ENCODE measurements at places on chromosomes 6 and 20. TPM values are rescaled to one million over a fixed set of nuclear protein-coding genes. Genes with fewer than 3 reads are reported as not detected.

GRCh38 chr6:36023996-36024795 lies at the start of gene SLC26A8:
Gene SLC26A8 (minus strand): TSS chr6:36024641. CDS start chr6:36019707, 4,934 bp downstream.
- H3K36me3 ChIP-seq = no peaks in the 10 kb centered on the region
- H3K4me1 ChIP-seq = peaks cover 11% of the 10 kb centered on the region
- no peak within 1 kb of the TSS for H3K27ac ChIP-seq
- no peak for DNase-seq
- no peak within 1 kb of the TSS for H3K4me3 ChIP-seq

GRCh38 chr6:51024126-51024525 lies 205.5 kb downstream of the TFAP2B start:
- H3K4me3 ChIP-seq = no peak overlapping the region
- DNase-seq = no peak
- H3K27ac ChIP-seq = no peak overlapping the region
- no peaks in the 10 kb centered on the region for H3K4me1 ChIP-seq

GRCh38 chr20:63911176-63911575 lies 16.2 kb downstream of the DNAJC5 start:
- H3K27me3 ChIP-seq = no peaks in the 10 kb centered on the region
- H3K36me3 ChIP-seq = no peaks in the 10 kb centered on the region
- H3K4me1 ChIP-seq = peaks cover 49% of the 10 kb centered on the region
- DNase-seq = peak; percentile 47
- no peak overlapping the region for H3K4me3 ChIP-seq
- H3K27ac ChIP-seq = no peak overlapping the region

GRCh38 chr6:147839708-147840610 lies 331.5 kb downstream of the SAMD5 start:
- no peak for DNase-seq
- no peak overlapping the region for H3K27ac ChIP-seq
- H3K36me3 ChIP-seq = no peaks in the 10 kb centered on the region
- H3K4me1 ChIP-seq = no peaks in the 10 kb centered on the region
- H3K4me3 ChIP-seq = no peak overlapping the region

GRCh38 chr6:148760568-148761526 lies 14.0 kb downstream of the UST start:
- peak; percentile 38 for DNase-seq
- no peaks in the 10 kb centered on the region for H3K27me3 ChIP-seq
- H3K36me3 ChIP-seq = no peaks in the 10 kb centered on the region
- H3K27ac ChIP-seq = peak overlapping the region; percentile 78
- H3K4me1 ChIP-seq = peaks cover 36% of the 10 kb centered on the region
- H3K4me3 ChIP-seq = no peak overlapping the region

- H3K4me1 ChIP-seq = no peaks in the 10 kb centered on the region
- H3K27me3 ChIP-seq = no peaks in the 10 kb centered on the region
- H3K4me3 ChIP-seq = no peak overlapping the region
- no peaks in the 10 kb centered on the region for H3K36me3 ChIP-seq
- H3K27ac ChIP-seq = no peak overlapping the region
These were observed 373.5 kb upstream of the BTBD3 start for GRCh38 chr20:11544029-11544678.

GRCh38 chr6:160391419-160392116 lies 43.4 kb downstream of the SLC22A3 start:
- no peaks in the 10 kb centered on the region for H3K36me3 ChIP-seq
- no peak overlapping the region for H3K27ac ChIP-seq
- H3K4me3 ChIP-seq = no peak overlapping the region
- no peaks in the 10 kb centered on the region for H3K27me3 ChIP-seq

DNA sequence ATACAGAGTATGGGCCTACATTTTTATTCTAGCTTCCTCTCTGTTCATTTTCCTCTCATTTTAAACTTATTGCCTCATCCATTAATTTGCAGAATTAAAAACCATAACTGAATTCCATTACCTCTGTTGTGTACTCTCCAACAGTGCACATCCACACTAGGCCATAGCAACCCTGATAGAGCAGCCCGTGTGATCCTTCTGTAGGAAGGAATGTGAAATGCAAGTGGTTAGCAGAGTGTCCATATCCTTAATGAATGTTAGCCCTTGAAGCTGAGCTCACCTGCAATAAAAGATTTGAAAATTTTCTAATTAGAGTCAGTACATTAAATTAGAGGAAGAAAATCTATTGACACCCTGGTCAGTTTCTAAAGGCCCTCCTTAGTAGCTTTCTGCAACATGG lies 6.5 kb upstream of the GRIK2 start:
- no peaks in the 10 kb centered on the region for H3K4me1 ChIP-seq
- no peaks in the 10 kb centered on the region for H3K36me3 ChIP-seq
- H3K4me3 ChIP-seq = no peak overlapping the region
- H3K27me3 ChIP-seq = peaks cover under 1% of the 10 kb centered on the region
- H3K27ac ChIP-seq = no peak overlapping the region

DNA sequence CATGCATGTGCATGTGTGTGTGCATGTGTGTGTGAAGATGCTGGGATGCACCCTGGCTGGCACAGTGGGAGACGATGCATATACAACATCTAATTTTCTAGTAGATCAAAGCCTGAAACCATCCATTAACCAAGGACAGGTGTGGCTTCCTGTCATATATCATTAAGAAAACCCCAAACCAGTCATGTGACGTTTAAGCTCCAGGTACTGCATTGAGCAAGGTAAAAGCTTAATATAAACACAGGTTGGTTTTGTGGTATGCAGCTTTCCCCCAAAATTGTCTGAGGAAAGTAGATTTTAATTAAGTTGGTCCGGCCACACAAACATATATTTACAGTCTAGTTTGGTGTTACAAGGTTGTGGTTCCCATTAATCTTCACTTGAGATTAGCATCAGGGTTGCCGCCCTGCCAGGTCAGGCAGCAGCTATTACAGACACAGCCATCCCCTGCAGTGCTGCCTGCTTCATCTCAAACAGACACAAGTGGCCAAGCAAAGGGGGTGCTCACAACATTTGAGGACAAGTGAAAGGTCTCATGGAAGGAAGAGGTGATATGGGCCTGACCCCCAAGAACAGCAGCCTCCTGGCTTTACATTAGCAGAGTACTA lies 48.6 kb upstream of the NAA20 start:
- H3K4me3 ChIP-seq = no peak overlapping the region
- no peak for DNase-seq
- no peaks in the 10 kb centered on the region for H3K27me3 ChIP-seq
- peak overlapping the region; percentile 37 for H3K27ac ChIP-seq
- H3K36me3 ChIP-seq = peaks cover 10% of the 10 kb centered on the region

- no peak overlapping the region for H3K27ac ChIP-seq
- H3K36me3 ChIP-seq = no peaks in the 10 kb centered on the region
- no peak overlapping the region for H3K4me3 ChIP-seq
- no peak for DNase-seq
- no peaks in the 10 kb centered on the region for H3K4me1 ChIP-seq
These were observed 116.0 kb downstream of the TRIM27 start for GRCh38 chr6:28807682-28808280.

- no peaks in the 10 kb centered on the region for H3K4me1 ChIP-seq
- H3K4me3 ChIP-seq = no peak overlapping the region
- H3K27me3 ChIP-seq = no peaks in the 10 kb centered on the region
- no peak for DNase-seq
These were observed 109.0 kb upstream of the RIN2 start for GRCh38 chr20:19649041-19649440.

CCN6 gene
- total RNA-seq = not detected

ASIP gene
- total RNA-seq = 0.47 TPM

DEF6 gene
- total RNA-seq = 23.5 TPM

CYP39A1 gene
- 6.3 TPM for total RNA-seq

TCP11 gene
- total RNA-seq = 0.30 TPM

TP53TG5 gene
- not detected for total RNA-seq

PRKN gene
- total RNA-seq = 5.8 TPM
